ENCODE measurements at places on chromosomes 2 and 18. TPM values are rescaled to one million over a fixed set of nuclear protein-coding genes. Genes with fewer than 3 reads are reported as not detected.
A peak's percentile ranks its signal among the peaks of the same experiment; 100 is the strongest.

The IHH gene
- not detected for total RNA-seq

The MC5R gene
- total RNA-seq, result not detected

DNA sequence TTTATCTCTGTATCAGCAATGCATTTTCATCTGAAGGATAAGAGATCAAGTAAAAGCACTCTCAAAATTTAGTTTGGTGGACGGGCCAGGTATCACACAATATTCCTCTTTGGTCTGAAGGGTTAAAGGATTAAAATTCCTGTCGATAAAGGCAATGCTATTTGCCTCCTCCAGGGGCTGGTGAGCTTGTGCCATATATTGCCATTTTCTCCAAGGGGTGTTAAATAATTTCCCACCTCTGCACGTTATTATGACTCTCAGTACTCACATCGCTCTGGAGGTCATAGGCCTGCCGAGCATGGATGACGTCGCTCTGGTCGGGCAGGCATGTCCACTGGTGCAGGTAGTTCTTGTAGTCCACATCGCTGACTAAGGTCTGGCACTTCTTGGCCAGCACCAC, 94.2 kb downstream of the NEB start:
- peak overlapping the region; percentile 22 for H3K27ac ChIP-seq
- DNase-seq, result no peak
- H3K27me3 ChIP-seq, result no peaks in the 10 kb centered on the region
- no peaks in the 10 kb centered on the region for H3K36me3 ChIP-seq
- peaks cover 33% of the 10 kb centered on the region for H3K4me1 ChIP-seq

GRCh38 chr2:176388861-176389260, 119.6 kb downstream of the MTX2 start:
- no peak overlapping the region for H3K4me3 ChIP-seq
- H3K27me3 ChIP-seq, result no peaks in the 10 kb centered on the region
- H3K36me3 ChIP-seq, result no peaks in the 10 kb centered on the region
- no peak overlapping the region for H3K27ac ChIP-seq
- no peaks in the 10 kb centered on the region for H3K4me1 ChIP-seq
- DNase-seq, result no peak

DNA sequence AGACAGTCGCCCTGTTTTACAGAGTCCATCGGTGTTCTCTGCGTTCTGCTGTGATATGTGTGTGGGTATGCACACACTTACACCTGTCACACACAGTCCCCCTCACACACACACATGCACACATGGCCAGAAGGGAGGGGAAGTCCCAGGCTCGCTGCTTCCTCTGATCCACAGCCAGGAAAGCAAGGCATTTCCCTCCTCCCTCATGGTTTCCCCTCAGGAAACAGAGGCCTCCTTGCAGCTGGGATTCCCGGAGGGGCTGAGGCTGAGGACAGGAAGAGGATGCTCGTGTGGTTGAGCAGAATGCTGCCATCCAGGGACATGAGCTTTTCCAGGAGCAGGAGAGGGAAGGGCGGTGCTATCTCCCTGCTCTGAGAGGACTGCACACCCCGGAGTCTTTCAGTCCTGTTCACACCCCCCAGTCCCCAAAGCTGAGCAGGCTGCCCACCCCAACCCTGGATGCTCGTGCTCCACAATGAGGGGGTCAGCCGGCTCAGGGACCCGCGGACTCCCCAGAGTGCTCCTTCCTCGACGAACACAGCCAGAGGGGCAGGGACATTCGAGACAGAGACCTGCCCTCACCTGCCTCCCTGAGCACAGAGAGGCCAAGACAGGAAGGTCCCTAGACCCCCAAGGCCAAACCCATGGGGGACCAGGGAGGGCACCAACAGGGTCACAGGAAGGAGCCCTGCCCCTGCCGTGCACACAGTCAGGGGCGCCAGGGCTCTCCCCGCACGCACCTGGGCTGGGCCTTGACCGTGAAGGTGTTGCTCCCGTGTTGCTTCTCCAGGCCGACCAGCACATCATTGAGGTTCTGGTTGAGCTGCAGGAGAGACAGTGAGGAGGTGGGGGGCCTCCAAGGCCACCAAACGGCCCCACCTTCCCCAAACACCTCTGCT, 45.3 kb downstream of the BIN1 start:
- peak overlapping the region; percentile 20 for H3K27ac ChIP-seq
- no peaks in the 10 kb centered on the region for H3K27me3 ChIP-seq
- no peaks in the 10 kb centered on the region for H3K4me1 ChIP-seq
- no peak overlapping the region for H3K4me3 ChIP-seq
- no peak for DNase-seq
